ENCODE measurements at places on chromosomes 4 and X.

DNA sequence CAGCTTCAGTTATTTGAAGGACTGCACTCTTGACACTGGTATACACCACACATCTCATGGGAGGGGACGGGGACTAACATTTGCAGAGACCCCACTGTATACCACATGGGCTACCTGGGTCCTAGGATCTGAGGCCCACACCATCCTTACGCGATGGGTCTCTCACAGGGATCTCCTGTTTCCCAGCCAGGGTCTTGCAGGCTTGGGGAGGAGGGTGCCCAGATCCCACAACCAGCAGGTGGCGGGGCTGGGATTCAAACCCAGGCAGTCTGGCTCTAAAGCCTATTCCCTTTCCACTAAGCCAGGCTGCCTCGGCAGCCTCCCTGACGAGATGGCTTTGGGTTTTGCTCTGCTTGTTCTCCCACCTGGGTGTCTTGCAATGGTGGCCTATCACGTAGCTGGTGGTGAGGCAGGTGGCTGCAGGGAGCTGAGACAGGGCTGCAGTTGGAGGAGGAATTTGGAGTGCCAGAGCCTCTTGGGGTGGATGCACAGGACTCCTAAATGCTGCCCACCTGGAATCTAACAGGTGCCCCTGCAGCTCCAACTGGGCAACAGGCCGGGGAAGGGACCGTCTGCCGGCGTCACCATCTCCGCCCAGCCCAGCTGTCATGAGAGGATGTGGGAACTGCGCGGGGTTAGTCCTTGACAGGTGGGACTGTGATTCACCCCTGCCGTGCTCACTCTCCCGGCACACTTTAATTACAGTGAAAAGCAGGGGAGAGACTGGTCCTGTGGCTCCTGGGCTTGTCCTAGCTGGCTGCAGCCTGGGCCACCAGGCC is 110.7 kb downstream of the PSAPL1 start:
- DNase-seq, result no peak

- DNase-seq, result no peak
Observed at GRCh38 chr4:73224886-73225285, 33.7 kb downstream of the ANKRD17 start.

- DNase-seq, result no peak
Observed at GRCh38 chrX:108159028-108159670, 67.6 kb downstream of the ATG4A start.

GRCh38 chr4:59122626-59123025 is 2012.4 kb upstream of the IGFBP7 start:
- no peak for DNase-seq

GRCh38 chr4:52202251-52202779 is 151.2 kb downstream of the SPATA18 start:
- no peak for DNase-seq

- DNase-seq, result no peak
Observed at GRCh38 chr4:188727746-188728145, 588.5 kb downstream of the TRIML1 start.

DNA sequence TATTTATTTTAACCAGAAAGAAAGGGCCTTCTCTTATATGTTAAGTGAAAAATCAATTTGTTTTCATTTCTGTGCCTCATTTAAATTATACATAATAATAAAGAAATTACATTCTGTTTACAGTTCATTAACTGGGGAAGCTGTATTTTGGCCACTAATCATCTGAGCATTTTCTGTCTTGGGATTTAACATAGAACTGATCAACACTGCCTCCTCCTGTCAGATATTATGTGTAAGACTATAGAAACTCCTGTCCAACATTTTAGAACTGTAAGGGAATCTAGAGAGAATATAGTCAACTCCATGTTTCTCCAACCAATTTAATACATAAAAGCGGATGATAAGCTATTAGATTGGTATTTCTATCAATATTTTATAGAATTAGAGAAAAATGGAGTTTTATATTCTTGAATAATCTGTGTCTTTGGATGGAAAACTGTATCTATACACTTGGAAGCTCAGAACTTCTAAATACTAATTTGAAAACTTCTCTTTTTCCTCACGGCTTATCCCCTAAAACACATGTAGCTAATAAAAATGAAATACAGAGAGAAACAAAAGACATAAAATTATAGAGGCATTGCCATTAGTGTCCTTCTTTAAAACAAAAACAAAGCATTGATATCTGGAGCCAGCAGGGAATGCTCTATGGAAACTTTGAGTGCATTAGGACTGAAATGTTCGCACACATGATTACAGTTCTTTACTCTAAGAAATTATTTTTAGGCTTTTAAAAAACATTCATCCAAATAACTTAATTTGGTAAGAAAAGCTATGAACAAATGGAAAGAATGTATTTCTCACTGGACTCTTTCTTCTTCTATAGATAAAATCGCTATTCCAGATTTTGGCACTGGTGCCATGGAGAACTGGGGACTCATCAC is 33.1 kb downstream of the ENPEP start:
- no peak for DNase-seq

DNA sequence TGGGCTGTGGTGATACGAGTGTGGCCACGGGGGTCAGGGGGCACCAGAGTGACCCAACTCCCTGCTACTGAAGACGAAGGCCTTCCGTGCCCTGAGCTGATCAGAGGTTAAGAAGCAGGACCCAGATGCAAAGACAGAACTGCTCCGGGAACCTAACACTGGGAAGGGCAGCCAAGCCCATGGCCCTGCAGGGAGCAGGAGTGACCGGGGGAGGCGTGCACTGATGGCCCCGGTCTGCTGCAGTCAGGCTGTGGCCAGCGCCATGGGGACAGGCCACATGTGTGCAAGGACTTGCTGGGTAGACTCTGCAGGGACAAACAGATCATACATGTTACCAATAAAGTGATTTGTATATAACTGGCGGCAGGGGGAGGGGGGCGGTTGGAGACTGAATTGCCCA is 74.6 kb downstream of the ACOX3 start:
- DNase-seq, result no peak

DNA sequence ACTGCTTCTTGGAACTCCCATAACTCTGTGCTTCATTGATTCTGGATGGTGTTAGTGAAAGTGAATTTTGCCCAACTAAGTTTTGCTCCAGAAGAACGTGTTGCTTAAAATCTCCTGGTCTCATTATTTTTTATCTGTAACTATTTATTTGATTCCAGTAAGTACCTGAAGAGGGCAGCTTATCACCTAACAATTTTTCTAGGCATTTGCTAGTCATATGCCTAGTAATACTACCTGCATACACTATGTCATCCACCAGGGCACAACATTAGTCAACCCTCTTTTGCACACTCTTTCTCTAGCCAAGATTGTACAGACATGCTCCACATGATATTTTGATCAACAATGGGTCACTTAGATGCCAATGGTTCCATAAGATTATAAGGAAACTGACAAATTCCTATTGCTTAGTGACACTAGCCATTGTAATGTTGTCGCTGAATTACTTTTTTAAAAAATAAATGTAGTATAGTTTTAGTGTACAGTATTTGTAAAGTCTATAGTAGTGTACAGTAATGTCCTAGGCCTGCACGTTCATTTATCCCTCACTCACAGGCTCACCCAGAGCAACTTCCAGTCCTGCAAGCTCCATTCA is 499.9 kb upstream of the AADAT start:
- DNase-seq, result peak; percentile 51

DNA sequence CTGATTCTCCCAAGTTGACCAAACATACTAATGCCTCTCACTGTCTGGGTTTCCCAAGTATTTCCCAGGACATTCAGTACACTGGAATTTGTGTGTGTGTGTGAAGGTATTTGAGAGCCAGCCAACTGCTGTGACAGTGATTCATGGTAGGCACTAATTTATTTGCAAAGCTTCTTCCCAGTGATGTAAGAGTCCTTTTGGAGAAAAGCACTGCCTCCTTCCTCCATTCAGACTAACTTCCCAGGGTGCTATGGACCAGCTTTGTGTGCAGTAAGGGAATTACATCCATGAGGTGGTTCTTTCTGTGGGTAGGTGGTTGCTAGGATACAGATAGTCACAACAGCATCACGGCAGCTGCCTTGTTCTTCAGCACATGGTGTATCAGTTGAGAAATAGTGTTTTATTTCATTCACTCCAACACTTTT is 8.7 kb downstream of the EGF start:
- no peak for DNase-seq

DNA sequence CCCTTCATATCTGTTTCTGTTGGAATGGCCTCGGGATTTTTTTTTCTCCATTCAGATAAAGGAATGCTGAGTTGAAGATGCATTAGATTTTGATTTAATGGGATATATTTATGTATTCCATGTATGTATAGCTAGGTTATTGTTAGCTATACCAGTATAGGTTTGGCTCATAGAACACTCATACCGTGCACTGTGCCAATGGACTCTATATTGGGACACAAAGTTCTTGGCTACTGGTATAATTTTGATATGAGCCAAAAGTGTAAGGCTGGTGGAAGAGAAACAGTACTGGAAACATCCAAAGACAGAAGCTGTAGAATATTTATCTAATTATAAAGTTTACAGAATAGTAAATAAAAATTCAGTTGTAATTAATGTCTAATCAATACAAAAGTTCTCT is 1912.1 kb downstream of the STIM2 start:
- DNase-seq, result no peak

- no peak for DNase-seq
Observed at GRCh38 chr4:92305878-92306520, 2.2 kb downstream of the GRID2 start.

DNA sequence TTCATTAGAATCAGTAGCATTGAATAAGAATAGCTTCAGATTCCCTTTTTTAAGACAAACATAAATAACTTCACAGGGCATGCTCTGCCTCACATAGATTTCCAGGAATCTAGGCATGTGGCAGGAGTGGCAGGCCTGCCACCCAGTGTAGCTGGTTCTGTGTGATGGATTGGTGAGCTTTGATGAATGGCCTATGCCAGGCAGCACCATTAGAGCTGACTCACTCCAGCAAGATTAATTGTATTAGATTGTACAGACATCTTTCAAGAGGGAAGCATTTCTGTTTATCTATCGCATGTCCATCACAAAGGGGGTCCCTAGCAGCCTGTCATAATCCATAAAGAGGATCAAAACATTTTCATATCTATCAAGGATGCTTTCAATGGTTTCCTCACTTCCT is 71.9 kb downstream of the NAA11 start:
- DNase-seq, result no peak

DNA sequence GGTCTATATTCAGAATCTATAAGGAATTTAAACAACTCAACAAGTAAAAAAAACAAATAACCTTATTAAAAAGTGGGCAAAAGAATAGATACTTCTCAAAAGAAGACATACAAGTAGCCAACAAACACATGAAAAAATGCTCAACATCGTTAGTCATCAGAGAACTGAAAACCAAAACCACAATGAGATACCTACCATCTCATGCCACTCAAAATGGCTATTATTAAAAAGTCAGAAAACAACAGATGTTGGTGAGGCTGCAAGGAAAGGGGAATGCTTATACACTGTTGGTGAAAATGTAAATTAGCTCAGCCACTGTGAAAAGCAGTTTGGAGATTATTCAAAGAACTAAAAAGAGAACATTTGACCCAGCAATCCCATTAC is 201.6 kb downstream of the QDPR start:
- no peak for DNase-seq

- no peak for DNase-seq
Observed at GRCh38 chr4:176799653-176800052, 6.9 kb upstream of the VEGFC start.

- DNase-seq, result no peak
Observed at GRCh38 chr4:32841217-32841616, 2121.0 kb downstream of the PCDH7 start.

DNA sequence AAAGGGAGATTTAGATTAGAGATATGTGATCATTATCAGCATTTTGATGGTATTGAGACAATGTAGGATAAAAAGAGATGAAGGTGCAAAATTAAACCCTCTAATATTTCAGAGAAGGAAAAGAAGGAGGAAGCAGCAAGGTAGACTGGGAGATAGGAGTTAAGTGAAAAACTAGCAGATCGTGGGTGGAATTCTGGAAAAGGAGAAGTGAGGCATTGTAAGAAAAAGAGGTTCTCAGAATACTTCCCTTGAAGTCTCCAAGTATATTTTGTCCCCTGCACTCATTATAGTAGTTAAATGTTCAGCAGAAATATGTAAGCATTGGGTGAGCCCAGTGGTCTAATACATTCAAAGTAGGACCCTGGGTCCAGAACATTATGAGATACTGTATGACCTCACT is 30.3 kb downstream of the COPS4 start:
- no peak for DNase-seq

- DNase-seq, result no peak
Observed at GRCh38 chr4:118833192-118833820, 2.6 kb downstream of the SEC24D start.

DNA sequence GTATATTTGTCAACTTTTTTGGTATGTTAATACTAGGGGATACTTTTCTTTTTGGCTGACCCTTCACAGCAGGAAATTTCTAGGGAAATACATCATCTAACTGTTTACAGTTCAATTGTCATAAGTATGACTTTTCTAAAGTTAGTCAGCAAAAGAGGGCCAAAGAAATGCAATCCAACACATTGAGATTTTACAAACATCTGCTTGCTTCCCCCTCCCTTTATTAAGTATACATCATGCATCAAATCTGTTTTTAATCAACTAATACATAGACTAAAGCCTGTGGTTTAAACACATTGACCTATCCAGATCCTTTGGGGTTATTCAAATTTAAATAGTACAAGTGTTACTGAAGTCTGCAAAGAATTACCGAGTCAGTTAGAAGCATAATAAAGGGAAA is 93.9 kb downstream of the MID1 start:
- no peak for DNase-seq

- no peak for DNase-seq
Observed at GRCh38 chr4:76282941-76283689, 23.4 kb upstream of the STBD1 start.

- no peak for DNase-seq
Observed at GRCh38 chr4:153450544-153450917, 15.6 kb upstream of the TMEM131L start.

DNA sequence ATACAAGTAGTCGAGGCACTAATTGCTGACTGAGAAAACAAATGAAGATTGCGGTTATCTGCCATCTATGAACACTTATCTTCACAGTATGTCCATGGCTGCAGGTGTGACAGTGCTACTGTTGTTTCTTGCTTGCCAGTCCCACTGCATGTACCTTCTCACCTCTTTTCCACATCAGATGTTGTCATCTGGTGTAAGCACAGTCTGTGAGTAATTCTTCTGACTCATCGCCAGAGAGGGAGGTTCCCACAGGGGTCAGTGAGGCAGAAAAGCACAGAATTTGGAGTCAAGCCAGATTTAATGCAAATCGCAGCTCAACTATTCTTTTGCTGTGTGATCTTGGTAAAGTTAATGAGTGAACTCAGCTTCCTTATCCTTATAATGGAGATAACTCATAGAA is 144.4 kb downstream of the GLRA2 start:
- no peak for DNase-seq

DNA sequence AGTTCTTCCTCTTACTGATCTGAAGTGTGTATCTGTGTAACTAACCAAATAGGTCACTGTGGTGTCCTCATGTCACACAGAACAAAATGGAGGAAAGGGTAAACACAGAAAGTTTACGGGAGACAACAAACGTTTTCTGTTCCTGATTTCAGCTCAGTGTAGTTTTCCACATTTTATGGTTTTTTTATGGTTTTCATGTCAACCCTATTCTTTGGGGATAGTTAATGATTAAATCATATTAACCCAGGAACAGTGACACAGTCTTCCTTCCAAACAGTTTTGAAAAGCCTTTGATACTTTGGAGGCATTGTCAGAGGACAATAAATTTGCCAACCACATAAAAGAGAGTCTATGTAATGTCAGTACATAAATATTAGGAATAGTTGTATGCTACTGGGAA is 4.2 kb downstream of the LNX1 start:
- DNase-seq, result no peak

GRCh38 chr4:66062921-66063320 is 392.6 kb upstream of the EPHA5 start:
- DNase-seq, result no peak

All from T-helper 2 cell (primary cell).